ENCODE measurements at places on chromosomes 5 and 9. TPM values are rescaled to one million over a fixed set of nuclear protein-coding genes. Genes with fewer than 3 reads are reported as not detected.

The IL4 gene
- not detected for total RNA-seq

The LRRC26 gene
- total RNA-seq: 0.17 TPM

The NAIF1 gene
- 12.5 TPM for total RNA-seq

The SHOC1 gene
- total RNA-seq: 0.07 TPM

GRCh38 chr9:98129451-98129881, 10.4 kb upstream of the TRIM14 start:
- H3K4me3 ChIP-seq: no peak overlapping the region
- DNase-seq: no peak
- H3K27ac ChIP-seq: no peak overlapping the region
- no peaks in the 10 kb centered on the region for H3K27me3 ChIP-seq
